ENCODE measurements at places on chromosomes 3 and 15.

- DNase-seq, result no peak
These were observed 14.9 kb upstream of the LRRC58 start for GRCh38 chr3:120364101-120364500.

GRCh38 chr3:60294181-60294580 is 957.1 kb downstream of the FHIT start:
- peak; percentile 81 for DNase-seq

- no peak for DNase-seq
These were observed 90.7 kb downstream of the CHRD start for GRCh38 chr3:184470551-184470950.

DNA sequence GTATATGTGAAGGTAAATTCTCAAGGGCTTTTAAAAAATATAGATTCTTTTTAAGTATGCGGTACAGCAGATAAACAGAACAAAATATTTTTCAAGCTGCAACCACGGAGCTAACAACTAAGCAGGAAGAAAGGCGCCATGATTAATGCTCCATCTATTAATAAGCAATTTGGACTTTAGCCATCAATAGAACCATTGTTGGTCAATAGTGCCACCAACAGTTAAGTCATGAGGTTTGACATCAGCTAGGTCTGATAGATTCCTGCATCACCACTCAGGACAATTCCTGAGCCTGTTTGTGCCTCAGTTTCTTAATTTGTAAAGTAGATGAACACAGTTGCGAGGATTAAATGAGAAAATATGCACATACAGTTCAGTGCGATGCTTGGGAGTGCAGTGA is 65.1 kb upstream of the FAM3D start:
- DNase-seq, result no peak

DNA sequence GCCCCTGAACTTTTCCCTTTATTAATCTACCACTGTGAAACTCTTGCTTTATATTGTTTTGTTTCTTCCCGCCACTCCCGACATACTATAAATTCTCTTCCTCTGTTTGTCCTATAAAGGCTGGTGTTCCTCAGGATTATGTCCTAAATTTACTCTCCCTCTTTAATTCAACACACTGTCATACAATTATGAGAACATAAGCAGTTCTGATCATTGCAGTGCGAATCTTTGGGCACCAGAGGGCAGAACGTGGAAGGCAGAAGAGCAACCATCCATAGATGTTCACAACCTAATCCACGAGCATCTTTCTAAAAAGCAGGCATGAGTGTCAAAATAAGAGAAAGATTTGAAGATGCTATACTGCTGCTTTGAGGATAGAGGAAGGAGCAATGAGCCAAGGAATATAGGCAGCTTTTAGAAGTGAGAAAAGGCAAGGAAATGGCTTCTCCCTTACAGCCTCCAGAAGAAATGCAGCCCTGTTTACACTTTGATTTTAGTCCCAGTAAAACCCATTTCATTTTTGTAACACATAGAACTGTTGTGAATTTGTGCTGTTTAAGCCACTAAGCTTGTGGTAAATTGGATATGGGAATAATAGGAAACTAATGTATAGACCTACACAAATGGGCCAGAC is 179.4 kb downstream of the GBE1 start:
- DNase-seq, result peak; percentile 49

- DNase-seq, result no peak
These were observed 17.5 kb downstream of the ABCF3 start for GRCh38 chr3:184203526-184203925.

DNA sequence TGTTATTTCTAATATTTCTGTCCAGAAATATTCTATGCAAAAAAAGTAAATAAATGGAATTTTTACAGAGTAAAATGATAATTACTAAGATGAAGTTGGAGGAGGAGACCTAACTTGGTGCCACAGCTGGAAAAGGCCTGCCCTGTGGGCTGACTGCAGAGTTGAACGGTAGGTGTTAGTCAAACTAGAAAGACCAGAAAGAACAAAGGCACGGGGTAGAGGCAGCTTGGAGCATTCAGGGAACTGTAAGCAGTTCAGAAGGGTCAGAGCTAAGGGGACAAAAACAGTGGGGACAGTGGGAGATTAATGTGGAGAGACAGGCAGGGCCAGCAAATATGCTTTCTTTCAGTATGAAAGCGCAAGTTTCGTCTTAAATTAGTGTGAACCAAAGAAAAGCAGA is 39.3 kb upstream of the PTPRG start:
- no peak for DNase-seq

- no peak for DNase-seq
These were observed 50.6 kb downstream of the RPL39L start for GRCh38 chr3:187088701-187089100.

- peak; percentile 56 for DNase-seq
These were observed 41.8 kb downstream of the CBLB start for GRCh38 chr3:105826778-105827634.

GRCh38 chr3:8555113-8555661 is 53.6 kb downstream of the LMCD1 start:
- DNase-seq, result peak; percentile 86

- DNase-seq, result peak; percentile 61
These were observed 145.3 kb downstream of the TJP1 start for GRCh38 chr15:29676961-29677402.

- peak; percentile 22 for DNase-seq
These were observed 7.7 kb upstream of the RFT1 start for GRCh38 chr3:53137835-53138446.

- no peak for DNase-seq
These were observed 18.7 kb downstream of the TNFAIP8L3 start for GRCh38 chr15:51075826-51076523.

- DNase-seq, result peak; percentile 58
These were observed 13.4 kb upstream of the ARPIN start for GRCh38 chr15:89926158-89926557.

DNA sequence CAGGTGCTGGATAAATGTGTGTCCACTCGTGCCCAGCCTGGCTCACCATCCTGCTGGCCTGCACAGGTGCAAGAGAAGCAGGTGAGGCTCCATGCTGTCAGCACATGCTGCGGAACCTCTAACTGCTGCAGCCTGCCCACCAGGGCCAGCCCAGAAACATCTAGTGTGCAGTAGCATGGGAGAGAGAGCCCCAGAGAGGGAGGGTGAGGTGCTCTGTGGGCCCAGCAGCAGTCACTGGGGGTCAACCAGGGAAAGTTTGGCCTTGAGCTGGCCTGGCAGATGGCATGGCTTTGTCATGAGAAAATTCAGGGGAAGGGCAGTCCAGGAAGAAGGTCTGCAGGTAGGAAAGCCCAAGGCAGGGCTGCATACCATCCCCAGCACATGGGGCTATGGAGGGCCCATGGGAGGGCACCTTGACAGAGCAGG is 18.2 kb upstream of the PRR23E start:
- DNase-seq, result no peak

GRCh38 chr15:68429691-68430470 is 2.1 kb downstream of the ITGA11 start:
- DNase-seq, result peak; percentile 89

DNA sequence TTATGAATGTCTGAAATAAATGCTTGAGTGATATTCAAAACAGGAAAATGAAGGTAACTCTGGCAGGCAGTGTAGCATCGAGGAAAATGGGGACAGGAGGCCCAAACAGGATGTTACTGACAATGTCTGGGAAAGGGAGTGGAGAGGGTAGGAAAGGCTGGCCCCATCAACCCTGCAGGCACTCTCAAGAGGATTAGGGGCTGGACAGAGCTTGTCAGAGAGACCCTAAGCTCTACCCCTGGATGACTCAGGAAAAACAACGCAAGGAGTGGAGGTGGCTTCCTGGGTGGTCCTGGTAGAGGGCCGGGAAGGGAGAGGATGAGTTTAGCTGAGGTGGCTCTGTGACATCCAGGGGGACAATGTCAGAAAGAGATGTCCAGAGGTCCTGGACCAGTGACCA is 106.0 kb downstream of the RYK start:
- no peak for DNase-seq

- no peak for DNase-seq
These were observed 41.8 kb upstream of the SLC6A11 start for GRCh38 chr3:10774129-10774670.

- no peak for DNase-seq
These were observed 30.5 kb downstream of the EDEM1 start for GRCh38 chr3:5217824-5218595.

GRCh38 chr3:129233538-129233937 is 15.9 kb upstream of the COPG1 start:
- no peak for DNase-seq

DNA sequence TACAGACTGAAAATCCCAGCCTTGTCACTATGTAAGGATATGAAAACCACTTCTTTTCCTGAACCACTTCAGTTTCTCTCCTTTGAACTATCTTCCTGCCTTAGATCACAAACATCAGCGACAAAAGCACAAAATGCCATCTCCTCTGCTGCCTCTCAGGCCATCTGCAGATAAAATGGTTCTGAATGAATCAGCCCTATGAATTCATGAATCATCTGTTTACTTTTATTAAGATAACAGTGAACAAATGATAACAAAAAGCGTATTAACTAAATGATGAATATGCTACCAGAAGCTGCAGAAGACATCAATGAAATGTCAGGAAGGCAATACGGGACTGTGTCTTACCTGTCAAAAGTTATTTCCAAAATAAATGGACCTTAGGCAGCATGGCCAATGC is 928.1 kb downstream of the ROBO1 start:
- DNase-seq, result no peak

GRCh38 chr3:28923994-28924393 is 356.9 kb upstream of the RBMS3 start:
- no peak for DNase-seq

DNA sequence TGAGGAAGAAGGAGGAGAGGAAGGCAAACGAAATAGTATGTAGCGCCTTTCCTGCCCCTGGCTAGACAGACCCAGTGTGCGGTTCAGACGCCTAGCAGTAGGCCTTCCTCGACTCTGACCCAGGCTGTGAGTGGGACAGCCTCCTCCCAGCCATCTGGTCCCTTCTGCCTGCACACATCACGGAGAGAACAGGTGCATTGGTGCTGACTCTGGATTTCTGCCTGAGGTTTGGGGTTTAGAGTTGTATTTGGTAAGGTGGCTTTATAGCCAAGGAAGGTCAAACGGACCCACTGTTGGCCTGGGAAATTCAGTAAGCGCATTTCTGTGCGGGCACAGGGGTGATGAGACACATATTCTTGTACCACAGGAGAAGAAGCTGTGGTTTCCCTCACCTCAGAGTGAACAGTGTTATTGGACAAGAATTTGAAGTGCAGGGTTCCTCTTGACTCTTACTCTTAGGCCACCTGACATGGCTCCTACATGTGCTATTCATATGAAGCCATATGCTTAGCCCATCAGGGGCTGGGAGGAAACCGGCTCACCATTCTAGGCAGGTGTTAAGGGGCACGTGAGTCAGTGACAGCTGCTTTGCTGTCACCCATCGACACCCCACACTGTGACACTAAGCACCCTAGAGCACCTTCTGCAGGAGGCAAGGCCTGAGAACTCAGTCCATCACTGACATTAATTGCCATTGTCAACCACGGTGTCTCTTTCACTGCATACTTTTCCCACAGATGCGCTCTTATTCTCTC is 143.3 kb downstream of the CHDH start:
- no peak for DNase-seq

- DNase-seq, result no peak
These were observed 273.5 kb upstream of the SEMA6D start for GRCh38 chr15:47443839-47444238.

DNA sequence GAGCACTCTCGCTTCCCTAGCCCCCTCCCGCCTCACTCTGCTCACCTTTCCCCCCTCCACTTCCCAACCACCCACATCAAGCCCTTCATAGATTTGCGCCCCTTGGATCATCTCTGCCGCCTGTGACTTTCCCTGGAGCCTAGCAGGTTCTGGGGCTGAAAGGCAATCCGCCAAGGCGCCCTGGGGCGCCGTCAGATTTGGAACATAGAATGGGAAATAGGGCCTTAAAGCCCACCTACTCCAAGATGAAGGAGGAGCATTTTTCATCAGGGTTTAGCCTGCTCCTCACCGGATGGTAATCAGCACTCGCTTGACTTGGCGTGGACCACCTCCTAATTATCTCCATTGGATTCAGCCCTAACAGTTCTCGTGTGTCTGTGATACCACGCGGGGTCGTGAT is 1.3 kb downstream of the CPNE4 start:
- DNase-seq, result no peak

GRCh38 chr3:57165641-57166040 is 488 bp upstream of the IL17RD start:
- DNase-seq, result no peak

GRCh38 chr3:144593881-144594280 is 622.3 kb downstream of the DIPK2A start:
- no peak for DNase-seq

- DNase-seq, result no peak
These were observed 151.2 kb downstream of the MYRIP start for GRCh38 chr3:39960515-39961191.

DNA sequence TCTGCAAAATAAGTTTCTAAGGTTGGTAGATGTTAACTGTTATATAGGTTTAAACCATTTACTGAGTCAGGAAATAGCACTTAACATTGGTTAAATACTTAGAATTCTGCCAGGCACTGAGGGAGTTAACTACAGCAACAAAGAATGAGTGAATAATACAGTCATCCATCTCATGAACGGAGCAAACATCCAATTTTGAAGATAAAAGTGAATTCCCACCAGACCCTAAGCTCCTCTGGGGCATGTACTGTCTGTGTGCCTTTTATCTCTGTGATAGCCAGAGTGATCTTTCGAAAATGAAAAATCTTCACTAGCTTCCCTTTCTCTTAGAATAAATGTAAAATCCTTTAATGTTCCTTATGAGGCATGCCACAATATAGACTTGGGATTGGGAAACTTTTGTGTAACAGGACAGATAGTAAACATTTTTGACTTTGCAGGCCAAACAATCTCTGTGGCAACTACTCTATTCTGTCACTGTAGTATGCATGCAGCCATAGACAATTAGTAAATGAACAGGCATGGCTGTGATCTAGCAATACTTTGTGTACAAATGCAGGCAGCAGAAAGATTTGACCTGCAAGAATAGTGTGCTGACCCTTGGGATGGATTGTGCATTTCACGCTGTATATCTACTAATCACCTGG is 294.5 kb upstream of the LMCD1 start:
- peak; percentile 66 for DNase-seq

GRCh38 chr15:25990220-25990619 is 127.1 kb upstream of the ATP10A start:
- DNase-seq, result no peak

- DNase-seq, result no peak
These were observed 140.1 kb upstream of the MRPS22 start for GRCh38 chr3:139203752-139204151.

DNA sequence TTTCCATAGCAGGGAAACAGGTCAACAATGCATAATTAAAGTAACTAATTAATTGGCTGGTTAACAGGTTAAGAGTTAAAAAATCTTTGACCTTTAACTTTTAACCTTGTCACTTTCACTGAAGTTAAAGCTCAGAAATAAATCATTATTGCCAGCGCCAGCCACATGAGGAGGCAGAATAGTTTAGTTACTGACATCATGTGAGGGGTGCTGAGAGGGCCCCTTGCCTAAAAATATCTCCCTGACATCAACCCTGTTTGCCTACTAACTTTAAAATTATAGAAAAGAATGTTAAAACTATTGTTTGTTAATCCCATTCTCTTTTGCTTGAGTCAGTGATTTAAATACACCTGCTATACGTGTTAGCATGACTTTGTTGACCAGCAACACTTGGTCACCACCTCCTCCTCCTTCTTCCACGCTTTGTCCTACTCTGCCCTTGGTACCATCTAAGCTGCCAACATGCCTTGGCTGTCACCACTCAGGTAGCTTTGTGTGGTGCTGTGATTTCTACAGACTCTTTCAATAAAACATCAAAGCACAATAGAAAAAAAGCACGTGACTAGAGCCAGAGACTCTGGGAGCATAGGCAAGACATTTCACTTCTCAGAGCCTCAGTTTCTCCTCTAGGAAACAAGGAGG is 2.7 kb downstream of the FBXO40 start:
- no peak for DNase-seq

GRCh38 chr3:28224430-28224829 is 17.0 kb upstream of the CMC1 start:
- DNase-seq, result no peak

Measured in fibroblast of skin of right biceps (primary cell).